ENCODE measurements at places on chromosomes 3 and 15.

DNA sequence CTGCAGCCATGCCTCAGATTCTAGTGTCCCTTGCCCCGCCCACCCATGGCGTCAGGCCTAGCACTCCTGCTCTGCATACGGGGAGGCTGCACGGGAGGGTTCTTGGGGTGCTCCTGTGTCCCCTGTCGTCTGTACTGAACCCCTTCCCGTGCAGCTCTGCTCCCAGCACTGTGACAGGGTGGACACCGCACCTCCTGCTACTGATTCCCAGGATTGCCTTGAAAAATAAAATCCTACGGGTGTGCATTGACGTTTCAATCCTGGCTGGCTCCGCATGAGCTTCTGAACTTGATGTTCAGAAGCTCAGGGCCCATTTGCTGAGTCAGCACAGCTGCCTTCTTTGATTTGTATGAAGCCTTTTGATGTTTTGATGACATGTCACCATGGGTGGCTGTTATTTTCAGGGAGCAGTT lies 176.4 kb downstream of the APBA2 start:
- DNase-seq, result no peak

DNA sequence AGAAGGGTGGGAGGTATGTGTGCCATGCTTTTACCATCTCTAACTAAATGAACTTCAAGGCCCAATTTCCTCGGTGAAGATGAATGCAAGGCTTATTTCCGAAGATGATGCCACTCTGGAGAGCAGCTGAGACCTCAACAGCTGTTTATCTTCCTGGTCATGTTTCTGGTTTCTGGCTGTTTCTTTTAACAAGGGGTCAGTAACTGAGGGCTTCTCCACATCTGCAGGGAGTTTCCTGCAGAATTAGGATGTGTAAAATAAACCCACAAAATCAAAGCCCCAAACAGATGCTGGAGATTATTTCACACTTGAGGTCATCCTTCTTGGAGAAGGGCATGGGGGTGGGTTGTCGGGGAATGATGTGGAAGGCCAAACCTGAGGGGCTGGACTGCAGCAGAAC lies 220.3 kb downstream of the THSD4 start:
- no peak for DNase-seq

GRCh38 chr15:39573287-39573686 lies 7.6 kb upstream of the THBS1 start:
- no peak for DNase-seq

- no peak for DNase-seq
These were observed 65.7 kb downstream of the CDIN1 start for GRCh38 chr15:36645106-36645505.

DNA sequence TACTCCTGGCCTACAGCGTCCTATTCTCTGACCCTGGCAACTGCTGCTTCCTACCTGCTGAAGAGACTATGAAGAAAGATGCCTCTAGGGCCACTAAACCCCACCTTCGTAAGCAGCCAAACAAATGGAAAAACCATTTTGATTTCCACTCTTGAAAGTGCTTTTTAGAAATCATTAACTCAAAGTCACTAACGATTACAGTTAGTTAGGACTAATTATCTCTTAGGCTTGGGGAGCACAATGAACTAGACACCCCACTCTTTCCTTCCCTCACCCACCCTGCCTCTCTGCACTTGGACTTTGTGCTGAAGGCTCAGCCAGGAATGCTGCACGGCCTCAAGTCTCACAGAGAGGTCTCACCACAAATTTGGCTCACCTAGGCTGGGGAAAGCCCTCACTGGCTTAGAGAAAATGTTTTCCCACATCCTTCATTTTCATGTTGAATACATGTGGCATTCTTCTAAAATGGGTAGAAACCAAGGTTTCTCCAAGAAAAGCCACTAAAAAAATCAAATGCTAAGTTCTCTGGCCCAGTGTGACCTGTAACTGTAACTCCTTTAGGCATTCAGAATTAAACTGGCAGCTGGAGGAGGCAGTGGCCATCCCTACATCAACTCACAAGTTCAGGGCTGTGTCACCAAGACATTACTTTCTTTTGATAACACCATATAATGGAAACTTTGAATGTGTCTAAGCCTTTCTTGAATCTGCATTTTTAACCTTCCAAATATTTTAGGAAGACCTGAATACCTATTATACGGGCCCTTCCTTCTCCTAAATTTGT lies 47.1 kb downstream of the NPTN start:
- no peak for DNase-seq

DNA sequence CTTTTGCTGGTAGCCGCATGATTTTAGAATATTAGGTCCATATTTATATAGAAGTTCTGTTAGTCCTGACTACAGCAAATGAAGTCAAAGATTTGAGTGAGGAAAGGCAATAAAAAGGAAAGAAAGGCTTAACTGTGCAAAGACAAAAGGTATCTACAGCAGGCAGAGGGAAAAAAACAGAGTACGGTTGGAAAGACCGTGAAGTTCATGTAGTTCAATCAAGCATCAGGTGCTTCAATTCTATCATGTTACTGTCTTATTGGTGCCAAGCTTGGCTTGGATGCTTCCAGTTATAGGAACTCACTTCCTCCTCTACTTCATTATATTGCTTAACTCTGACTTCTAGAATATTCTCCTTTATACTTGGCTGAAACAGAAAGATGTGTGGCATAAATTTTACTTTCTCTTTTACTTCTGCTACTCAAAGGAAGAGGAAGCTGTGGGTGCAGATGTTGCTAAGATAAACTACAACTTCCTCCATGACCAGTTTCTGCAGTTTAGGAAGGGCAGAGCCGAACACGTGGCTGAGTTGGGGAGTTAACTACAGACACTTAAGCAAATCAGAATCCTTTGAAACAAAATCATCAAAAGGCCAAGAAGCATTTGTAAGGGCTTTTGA lies 72.6 kb upstream of the ZBED2 start:
- DNase-seq, result peak; percentile 22

DNA sequence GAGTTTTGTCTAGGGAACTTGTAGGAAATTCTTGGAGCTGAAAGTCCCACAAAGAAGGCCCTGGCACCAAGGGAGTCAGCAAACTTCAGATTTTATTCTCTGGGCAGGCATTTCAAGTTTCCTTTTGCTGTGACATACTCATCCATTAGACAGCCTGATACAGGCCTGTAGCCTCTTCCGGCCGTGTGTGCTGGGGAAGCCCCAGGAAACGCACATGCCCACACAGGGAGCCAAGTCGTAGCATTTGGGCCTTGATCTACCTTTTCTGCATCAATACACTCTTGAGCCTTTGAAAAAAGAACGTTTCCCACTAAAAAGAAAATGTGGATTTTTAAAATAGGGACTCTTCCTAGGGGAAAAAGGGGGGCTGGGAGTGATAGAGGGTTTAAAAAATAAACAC lies 15.0 kb downstream of the TIGIT start:
- no peak for DNase-seq

GRCh38 chr3:102885289-102885688 lies 450.5 kb downstream of the ZPLD1 start:
- DNase-seq, result no peak

GRCh38 chr3:60578936-60579335 lies 672.3 kb downstream of the FHIT start:
- no peak for DNase-seq

- no peak for DNase-seq
These were observed 317.2 kb upstream of the PROK2 start for GRCh38 chr3:72102112-72102616.

- no peak for DNase-seq
These were observed 2.2 kb downstream of the TAGLN3 start for GRCh38 chr3:112000966-112001365.

- DNase-seq, result no peak
These were observed 411.3 kb downstream of the FOXP1 start for GRCh38 chr3:71172189-71172588.

DNA sequence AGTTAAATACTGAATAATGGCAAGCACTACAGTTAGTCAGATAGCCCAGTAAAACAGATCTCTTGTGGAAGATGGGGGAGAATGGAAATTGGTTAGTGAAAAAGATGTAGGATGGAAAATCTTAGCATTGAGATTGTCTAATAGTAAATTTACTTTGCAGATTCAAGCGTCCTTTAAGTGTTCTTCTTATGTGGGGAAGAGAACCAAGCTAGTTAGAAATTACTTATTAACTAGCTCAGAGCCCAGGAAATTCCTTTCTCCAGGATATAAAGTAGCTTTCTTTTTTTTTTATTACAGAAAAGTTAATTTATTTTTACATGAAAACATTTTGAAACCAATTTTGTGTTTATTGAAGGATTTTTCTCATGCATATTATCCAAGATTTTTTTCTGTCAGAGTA lies 36.7 kb downstream of the TIPARP start:
- no peak for DNase-seq

GRCh38 chr3:181336597-181336996 lies 347.1 kb upstream of the DNAJC19 start:
- DNase-seq, result no peak

DNA sequence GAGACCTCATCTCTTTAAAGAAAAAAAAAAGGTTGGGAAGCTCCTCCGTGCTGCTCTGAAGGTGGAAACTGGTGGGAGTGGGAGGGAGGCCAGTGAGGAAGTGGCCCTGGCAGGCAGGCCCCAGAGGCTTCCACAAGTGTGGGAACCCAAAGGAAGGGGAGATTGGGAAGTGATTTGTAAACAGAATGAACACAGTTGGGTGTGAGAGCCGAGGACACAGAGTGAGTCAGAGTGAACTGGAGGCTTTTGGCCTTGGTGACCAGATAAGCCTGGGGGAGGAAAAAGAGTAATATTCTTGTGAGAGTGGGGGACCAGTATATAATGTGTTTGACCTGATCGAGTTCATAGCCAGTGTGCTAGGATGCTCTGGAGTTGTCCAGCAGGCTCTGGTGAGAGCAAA lies 23.0 kb downstream of the MKRN2 start:
- no peak for DNase-seq

DNA sequence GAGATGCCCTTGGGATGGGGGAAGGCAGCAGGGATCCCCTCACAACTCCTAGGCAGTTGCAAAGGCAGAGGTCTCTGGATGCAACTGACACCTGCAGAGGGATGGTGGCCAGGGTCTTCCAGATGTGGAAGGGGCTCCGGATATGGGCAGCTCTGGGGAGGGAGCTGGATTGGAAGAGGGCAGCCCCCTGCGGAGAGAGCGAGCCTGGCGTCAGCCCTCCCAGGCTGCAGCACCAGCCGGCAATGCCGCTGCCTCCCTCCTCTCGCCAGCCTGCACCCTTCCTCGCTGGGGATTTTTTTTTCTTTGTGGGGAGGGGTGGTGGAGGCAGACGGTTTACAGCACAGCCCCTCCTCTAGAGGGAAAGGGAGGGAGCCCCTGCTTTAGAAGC lies 1.6 kb downstream of the INSYN1 start:
- DNase-seq, result no peak

DNA sequence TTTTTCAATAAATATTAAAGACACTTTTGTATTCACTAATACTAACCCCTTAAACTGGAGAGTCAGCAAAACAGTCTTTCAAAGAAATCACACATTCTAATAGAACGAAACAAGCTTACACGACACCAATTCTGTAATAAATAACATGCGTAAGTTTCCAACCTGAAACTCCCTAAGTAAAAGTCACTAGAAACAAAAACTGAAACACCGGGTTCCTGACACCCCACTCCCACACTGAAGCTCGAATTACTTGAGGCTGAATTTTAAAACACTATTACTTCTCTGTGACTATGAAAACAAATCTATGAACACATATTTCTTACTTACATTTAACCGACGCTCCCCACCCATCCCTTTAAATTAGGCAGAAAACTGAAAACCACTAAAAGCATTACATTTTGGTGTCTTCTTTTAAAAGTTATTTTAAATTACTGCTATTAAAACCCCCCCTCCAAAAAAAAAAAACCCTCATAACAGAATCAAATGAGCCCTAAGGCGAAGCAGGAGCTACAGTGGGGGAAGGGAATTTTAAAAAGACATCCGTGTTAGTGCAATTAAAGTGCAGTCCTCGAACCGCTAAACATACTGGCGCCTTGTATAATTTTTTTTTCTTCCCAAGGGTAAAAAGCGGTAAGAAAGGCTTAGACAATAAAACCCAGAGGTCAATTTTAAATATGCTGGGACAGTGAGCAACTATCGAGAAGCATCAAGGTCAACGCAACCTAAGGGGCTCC lies 878 bp downstream of the SPPL2A start:
- DNase-seq, result no peak

- no peak for DNase-seq
These were observed 187.7 kb downstream of the SATB1 start for GRCh38 chr3:18237251-18238005.

GRCh38 chr15:27850981-27851857 lies 247.9 kb downstream of the OCA2 start:
- no peak for DNase-seq

GRCh38 chr3:141830508-141830907 lies 45.9 kb upstream of the ATP1B3 start:
- DNase-seq, result no peak

GRCh38 chr15:57393061-57393460 lies 16.8 kb downstream of the CGNL1 start:
- no peak for DNase-seq

DNA sequence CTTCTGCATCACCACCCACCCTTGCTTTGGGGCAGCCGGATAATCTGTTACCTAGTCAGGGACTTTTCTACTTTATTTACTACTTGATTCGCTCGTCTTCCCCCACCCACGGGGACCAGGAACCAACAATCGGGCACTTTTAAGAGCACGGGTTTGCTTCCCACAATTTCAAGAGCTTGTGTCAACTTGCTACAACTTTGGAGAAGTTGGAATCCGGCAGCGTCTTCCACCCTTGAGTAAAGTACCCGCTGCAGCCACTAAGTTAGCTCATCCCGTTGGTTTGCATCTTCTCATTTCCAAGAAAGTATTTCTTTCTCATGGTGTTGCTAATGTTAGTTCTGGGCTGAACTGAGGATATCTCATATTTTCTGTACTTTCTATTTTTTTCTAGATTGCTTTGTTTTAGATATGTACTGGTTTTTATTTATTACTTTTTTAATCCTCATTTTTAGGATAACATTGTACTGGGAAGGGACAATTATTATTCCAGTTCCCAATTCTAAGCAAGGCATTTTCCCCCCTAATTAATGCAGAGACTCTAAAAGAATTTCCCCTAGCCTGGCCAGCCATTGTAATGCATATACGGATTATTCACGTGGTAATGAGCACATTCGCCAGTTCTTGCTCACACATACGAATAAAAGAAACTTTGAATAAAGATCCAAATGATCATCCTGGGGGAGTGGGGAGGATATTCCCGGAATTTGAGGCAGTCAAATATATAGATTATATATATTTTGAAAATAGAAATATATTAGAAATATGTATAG lies 4.0 kb downstream of the SOX2 start:
- no peak for DNase-seq

GRCh38 chr3:47512416-47513124 lies 942 bp downstream of the ELP6 start:
- no peak for DNase-seq

GRCh38 chr15:69704229-69704628 lies 251.6 kb downstream of the RPLP1 start:
- DNase-seq, result no peak

Data from stimulated activated CD8-positive, alpha-beta memory T cell treated with anti-CD3 and anti-CD28 coated beads, Interleukin-7, amount 100 ng/mL, for 24 hours (primary cell).